Diencephalon (tissue), 1 donor: ENCODE measurements at places on chromosomes 4 and X. TPM values are rescaled to one million over a fixed set of nuclear protein-coding genes. Genes with fewer than 3 reads are reported as not detected.

Gene PLP1
- total RNA-seq = 43.8 TPM

Gene MAGEE2
- 4.2 TPM for total RNA-seq

Gene TRPC5OS
- 0.23 TPM for total RNA-seq

Gene ETNPPL
- total RNA-seq = 7.2 TPM

Gene SOWAHB
- total RNA-seq = 0.92 TPM
